ENCODE measurements at places on chromosomes 4 and X. TPM values are rescaled to one million over a fixed set of nuclear protein-coding genes. Genes with fewer than 3 reads are reported as not detected.

Gene ARR3
- not detected for total RNA-seq

Gene IGBP1
- 43.1 TPM for total RNA-seq

Gene MFAP3L
- 0.06 TPM for total RNA-seq

Gene TAF7L
- total RNA-seq: not detected

Gene PRRG3
- not detected for total RNA-seq

Gene PITX2
- total RNA-seq: not detected

Gene MID1
- total RNA-seq: 0.33 TPM

Gene GLOD5
- not detected for total RNA-seq

Gene LRP2BP
- 1.3 TPM for total RNA-seq

Gene RHOH
- total RNA-seq: 145 TPM

DNA sequence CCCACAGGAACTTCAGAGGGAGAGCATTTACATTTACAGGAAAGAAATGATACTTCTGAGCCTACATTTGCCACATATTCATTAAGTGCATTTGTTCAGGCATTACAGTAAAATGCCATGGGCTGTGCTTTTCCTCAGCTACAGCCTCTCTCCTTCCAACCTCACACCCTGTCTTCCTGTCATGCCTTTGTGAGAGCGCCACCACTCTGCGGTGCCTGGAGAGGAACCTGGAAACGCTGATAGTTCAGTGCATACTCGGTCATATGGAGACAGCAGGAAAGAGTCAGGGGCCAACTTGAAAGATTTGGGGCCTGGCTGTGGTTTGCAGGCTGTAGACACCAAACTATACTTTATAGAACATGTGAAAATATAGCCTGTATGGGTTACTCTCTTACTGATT is 40.5 kb downstream of the NFKB1 start:
- no peaks in the 10 kb centered on the region for H3K27me3 ChIP-seq
- no peak overlapping the region for H3K4me3 ChIP-seq
- H3K27ac ChIP-seq: no peak overlapping the region
- peaks cover 53% of the 10 kb centered on the region for H3K36me3 ChIP-seq

DNA sequence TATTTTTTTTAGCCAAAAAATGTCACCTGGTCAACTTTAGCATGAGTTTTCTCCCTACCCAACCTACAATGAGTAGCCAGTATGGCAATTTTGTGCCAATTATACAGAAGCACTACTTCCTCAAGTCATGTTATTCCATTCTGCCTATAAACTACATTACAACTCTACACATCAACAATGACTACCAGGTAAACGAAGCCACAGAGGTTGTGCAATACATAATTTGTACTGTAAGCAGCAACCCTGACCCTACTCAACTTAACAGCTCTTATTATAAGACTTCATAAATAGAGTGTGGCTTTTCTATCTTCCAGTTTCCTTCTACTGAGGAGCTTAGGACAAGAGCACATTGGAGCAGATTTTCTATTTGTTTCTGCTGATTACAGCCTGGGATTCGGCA is 160.5 kb downstream of the HS3ST1 start:
- H3K4me3 ChIP-seq: no peak overlapping the region
- no peaks in the 10 kb centered on the region for H3K4me1 ChIP-seq
- H3K27ac ChIP-seq: no peak overlapping the region
- H3K27me3 ChIP-seq: no peaks in the 10 kb centered on the region
- H3K36me3 ChIP-seq: no peaks in the 10 kb centered on the region
- no peak for DNase-seq

DNA sequence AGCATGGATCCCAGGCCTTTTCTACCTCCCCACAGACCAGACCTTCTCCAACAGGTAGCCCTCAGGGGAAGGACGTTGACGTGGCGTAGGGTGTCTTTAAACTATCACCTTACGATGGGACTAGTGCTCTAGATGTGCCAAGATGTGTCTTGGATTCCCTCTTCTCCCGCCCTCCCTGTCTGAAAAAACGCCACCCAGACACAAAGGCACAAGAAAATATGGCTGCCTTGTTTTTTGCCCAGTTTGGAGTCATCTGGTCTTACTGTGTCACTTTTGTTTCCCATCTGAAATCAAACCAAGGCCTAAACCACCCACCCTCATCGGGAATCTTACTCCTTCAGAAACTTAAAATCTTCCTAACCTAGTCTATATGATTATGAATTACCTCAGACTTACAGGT is 235.4 kb downstream of the OR13H1 start:
- no peaks in the 10 kb centered on the region for H3K4me1 ChIP-seq
- DNase-seq: no peak
- no peaks in the 10 kb centered on the region for H3K36me3 ChIP-seq
- no peak overlapping the region for H3K4me3 ChIP-seq
- H3K27ac ChIP-seq: no peak overlapping the region
- H3K27me3 ChIP-seq: no peaks in the 10 kb centered on the region

GRCh38 chr4:1297023-1297395 is 7.3 kb downstream of the MAEA start:
- DNase-seq: no peak
- no peak overlapping the region for H3K27ac ChIP-seq
- H3K4me1 ChIP-seq: peaks cover 23% of the 10 kb centered on the region
- H3K27me3 ChIP-seq: no peaks in the 10 kb centered on the region
- H3K4me3 ChIP-seq: no peak overlapping the region

DNA sequence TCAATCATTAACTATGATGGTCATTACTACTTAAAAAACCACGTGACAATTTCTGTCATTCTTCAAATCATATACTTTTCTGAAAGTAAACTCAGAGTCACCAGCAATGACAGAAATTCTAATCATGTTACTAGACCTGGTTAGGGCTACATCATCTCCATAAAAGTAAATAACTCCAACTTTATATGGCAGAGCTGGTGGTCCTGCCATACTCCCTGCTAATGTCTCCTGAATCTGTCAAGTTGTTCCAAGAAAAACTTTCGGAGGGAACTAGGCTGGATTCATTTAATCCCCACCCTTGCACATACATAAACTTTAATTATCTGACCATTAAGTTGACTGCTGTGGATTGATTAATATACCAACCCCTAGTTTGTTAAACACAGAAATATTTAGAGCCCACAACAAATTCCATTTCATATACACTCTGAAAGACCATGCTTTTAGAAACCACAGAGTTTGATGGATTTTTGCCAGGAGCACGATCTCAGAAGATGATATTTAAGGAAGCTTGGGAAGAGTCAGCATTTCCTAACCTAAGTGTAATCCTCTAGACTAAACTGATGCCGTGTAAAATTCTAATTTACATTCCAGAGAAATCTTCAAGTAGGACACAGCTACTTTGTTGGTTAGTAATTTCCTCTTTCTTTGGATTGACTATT is 577.0 kb downstream of the FAT4 start:
- no peak overlapping the region for H3K27ac ChIP-seq
- no peaks in the 10 kb centered on the region for H3K4me1 ChIP-seq
- no peak for DNase-seq
- no peaks in the 10 kb centered on the region for H3K36me3 ChIP-seq
- H3K27me3 ChIP-seq: no peaks in the 10 kb centered on the region
- H3K4me3 ChIP-seq: no peak overlapping the region

DNA sequence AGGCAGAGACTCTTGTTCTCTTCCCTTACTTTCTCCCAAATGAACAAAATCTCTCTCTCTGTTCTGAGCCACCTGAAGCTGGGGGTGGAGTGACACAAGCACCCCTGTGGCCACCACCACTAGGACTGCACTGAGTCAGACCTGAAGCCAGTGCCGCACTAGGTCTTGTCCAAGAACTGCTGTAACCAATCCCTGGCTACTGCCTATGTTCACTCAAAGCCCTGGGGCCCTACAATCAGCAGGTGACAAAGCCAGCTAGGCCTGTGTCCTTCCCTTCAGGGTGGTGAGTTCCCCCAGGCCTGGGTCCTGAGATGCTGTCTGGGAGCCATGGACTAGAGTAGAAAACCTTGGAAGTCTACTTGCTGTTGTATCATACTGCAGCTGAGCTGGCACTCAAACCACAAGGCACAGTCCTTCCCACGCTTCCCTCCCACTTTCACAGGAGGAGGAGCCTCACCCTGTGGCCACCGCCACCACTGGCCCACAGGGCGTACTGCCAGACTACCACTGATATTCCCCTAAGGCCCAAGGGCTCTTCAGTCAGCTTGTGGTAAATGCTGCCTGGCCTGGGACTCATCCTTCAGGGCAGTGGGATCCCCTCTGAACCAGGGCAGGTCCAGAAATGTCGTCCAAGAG is 119.1 kb downstream of the RTL9 start:
- no peak overlapping the region for H3K4me3 ChIP-seq
- no peaks in the 10 kb centered on the region for H3K4me1 ChIP-seq
- no peak overlapping the region for H3K27ac ChIP-seq
- no peaks in the 10 kb centered on the region for H3K36me3 ChIP-seq
- H3K27me3 ChIP-seq: no peaks in the 10 kb centered on the region
- DNase-seq: no peak

GRCh38 chr4:107647591-107647990 is 72.4 kb downstream of the PAPSS1 start:
- no peaks in the 10 kb centered on the region for H3K4me1 ChIP-seq
- no peak overlapping the region for H3K27ac ChIP-seq
- H3K4me3 ChIP-seq: no peak overlapping the region
- no peaks in the 10 kb centered on the region for H3K27me3 ChIP-seq
- H3K36me3 ChIP-seq: peaks cover 20% of the 10 kb centered on the region

- peaks cover 67% of the 10 kb centered on the region for H3K4me1 ChIP-seq
- H3K27ac ChIP-seq: peak overlapping the region; percentile 92
- peak overlapping the region; percentile 80 for H3K4me3 ChIP-seq
- no peaks in the 10 kb centered on the region for H3K27me3 ChIP-seq
These were observed 47.7 kb downstream of the PRPS1 start for GRCh38 chrX:107675823-107676555.

GRCh38 chr4:53307210-53307609 is 58.7 kb downstream of the SCFD2 start:
- H3K4me1 ChIP-seq: no peaks in the 10 kb centered on the region
- H3K36me3 ChIP-seq: peaks cover 33% of the 10 kb centered on the region

- H3K4me3 ChIP-seq: no peak overlapping the region
- H3K4me1 ChIP-seq: peaks cover 11% of the 10 kb centered on the region
- no peak for DNase-seq
- no peak overlapping the region for H3K27ac ChIP-seq
- peaks cover 28% of the 10 kb centered on the region for H3K36me3 ChIP-seq
These were observed 47.8 kb downstream of the NIPAL1 start for GRCh38 chr4:48064349-48064748.

DNA sequence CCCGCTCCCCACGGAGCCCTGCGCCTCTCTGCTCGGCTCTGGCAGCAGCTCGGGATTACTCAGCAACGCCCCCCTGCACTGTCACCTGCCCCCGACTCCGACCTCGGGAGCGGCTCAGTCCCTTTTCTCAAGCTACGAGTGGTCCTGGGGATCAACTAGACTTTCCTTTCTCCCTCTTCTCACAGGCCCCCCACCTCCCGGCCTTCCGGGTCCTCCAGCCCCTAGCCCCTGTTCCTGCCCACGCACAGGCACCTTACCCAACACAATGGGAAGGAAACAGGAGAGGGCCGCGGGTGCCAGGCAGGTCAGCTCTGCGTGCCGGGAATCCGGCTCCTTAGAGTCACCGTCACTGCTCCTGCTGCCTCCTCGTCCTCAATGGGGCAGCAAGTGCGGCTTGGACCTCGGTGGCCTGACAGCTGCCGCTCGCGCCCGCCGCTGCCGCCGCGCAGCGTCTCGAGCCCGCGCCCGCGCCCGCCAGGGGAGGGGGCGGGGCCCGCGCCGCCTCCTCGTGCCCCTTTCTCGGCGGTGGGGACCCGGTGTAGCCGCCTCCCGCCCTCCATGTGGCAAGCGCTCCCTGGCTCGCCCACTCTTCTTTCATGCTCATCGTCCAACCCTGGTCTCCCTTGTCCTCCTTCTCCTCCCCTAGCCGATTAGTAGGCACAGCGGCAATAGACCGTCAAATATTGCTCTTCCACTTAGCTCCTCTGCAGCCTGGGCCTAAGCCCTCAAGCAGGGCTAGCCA is at the start of gene RAB9B:
Gene RAB9B, minus strand, starts transcription at position 455 of the 742 bp plus-strand sequence. CDS start 6,473 bp downstream, outside the sequence.
- peak; percentile 69 for DNase-seq
- peaks cover 13% of the 10 kb centered on the region for H3K27me3 ChIP-seq
- H3K4me3 ChIP-seq: peak within 1 kb of the TSS; percentile 73
- H3K27ac ChIP-seq: no peak within 1 kb of the TSS

DNA sequence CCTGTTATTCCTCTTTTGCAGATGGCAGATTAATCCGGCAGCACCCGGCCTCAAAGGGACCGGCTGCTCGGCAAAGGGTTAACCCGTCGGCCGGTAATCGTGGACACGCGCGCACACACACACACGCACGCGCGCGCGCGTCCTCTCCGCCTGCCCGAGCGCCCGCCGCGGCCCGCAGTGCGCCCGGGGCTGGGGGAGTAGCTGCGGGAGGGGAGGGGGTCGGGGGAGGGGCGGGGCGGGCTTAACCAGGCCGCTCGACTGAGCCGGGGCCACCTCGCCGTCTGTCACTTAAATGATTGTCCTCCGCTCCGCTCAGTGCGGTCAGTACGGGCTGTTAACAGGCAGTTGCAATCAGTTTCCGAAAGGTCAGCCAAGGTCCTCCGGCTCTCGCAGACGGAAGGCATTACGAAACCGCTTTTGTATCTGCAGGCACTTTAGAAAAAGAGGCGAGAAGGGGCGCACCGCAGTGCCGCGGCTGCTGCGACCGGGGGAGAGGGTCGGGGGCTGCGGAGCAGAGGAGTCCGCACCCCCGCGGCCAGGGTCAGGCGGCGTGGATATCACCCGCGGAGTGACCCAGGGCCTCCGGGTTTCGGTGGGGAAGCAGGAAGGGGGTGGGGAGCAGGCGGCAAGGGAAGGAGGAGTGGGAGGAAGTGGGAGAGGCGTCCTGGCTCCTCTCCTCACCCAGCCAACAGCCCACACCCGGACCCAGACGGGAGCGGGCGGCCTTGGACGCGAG is 57.3 kb upstream of the BCOR start:
- peaks cover 12% of the 10 kb centered on the region for H3K4me1 ChIP-seq
- H3K4me3 ChIP-seq: peak overlapping the region; percentile 69
- no peaks in the 10 kb centered on the region for H3K27me3 ChIP-seq
- no peak overlapping the region for H3K27ac ChIP-seq
- no peak for DNase-seq

DNA sequence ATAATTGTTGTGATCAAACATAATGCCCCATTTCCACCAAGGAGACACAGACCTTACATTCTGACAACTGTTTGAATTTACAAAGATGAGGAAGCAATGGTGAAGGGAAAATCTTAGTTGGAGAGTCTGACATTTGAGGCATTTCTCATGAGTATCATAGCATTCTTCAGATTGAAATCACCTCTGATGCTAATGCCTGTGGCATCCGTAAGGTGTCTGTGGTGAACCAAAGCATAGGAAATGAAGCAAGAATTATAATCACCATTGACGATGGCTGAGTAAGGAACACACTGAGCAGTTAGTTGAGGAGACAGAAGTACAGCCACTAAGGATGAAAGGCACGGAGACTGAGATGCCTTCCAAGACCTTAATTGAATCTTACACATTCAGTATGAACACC is 575.7 kb downstream of the TRIML1 start:
- H3K36me3 ChIP-seq: no peaks in the 10 kb centered on the region
- DNase-seq: no peak
- no peaks in the 10 kb centered on the region for H3K27me3 ChIP-seq

GRCh38 chr4:73603271-73603710 is 16.9 kb downstream of the RASSF6 start:
- no peaks in the 10 kb centered on the region for H3K36me3 ChIP-seq
- H3K27ac ChIP-seq: no peak overlapping the region
- H3K27me3 ChIP-seq: peaks cover 3% of the 10 kb centered on the region
- no peak overlapping the region for H3K4me3 ChIP-seq
